ENCODE measurements at places on chromosomes 7 and 10.
A peak's percentile ranks its signal among the peaks of the same experiment; 100 is the strongest.

- no peak for DNase-seq
Observed at GRCh38 chr7:105862276-105862675, 14.1 kb downstream of the ATXN7L1 start.

- no peak for DNase-seq
Observed at GRCh38 chr10:86779220-86780017, 23.0 kb downstream of the BMPR1A start.

DNA sequence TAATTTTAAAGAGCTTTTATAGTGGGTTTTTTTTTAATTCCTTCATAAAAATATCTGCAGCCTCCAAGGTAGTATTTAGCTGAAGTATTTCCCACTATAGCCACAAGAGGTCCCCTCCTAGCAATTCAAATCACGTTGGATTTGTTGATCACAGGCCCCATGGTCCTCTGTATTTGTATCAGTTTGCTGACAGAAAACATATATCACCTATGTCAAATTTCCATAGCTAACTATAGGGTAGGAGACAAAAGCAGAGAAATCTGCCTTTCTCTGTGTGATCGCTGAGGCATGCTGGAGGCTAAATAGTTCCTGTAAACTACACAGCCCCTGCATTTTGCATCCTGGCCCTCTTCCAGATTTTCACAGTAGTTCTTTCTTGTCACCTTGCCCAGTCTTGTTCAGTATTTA, 1.7 kb upstream of the CTNNA3 start:
- no peak for DNase-seq

DNA sequence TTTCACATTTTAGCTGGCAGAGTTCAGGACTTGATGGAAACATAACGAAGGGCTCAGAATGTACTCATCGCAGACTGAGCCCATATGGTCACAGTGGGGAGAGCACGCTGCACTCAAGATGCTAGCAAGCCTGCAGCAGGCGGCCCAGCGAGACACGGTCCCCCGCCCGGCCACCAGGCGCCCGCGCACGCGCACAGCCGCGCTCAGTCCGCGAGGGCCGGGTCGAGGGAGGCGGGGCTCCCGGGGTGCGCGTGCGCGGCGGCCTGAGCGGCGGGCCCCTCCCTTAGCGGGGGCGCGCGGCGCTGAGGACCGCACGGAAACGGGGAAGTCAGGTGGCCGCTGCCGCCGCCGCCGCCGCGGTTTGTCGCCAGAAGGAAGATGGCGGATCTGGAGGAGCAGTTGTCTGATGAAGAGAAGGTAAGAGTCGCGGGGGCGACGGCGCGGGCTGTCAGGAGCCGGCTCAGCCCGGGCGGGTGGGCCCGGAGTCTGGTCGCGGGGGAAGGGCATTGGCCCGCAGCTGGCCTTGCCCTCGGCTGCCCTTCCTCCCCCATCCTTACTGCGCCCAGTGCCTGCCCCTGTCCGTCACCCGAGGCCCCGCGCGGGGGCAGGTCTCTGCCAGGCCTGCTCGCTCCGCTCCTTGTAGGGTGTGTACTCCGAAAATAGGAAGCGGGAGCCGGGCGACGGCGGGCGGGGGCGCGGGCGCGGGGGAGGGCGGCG, at the start of gene CAPZA2:
CAPZA2 (plus strand) TSS at position 354 of the 717 bp plus-strand sequence; CDS start at position 379, 25 bp downstream.
- DNase-seq: peak; percentile 94

DNA sequence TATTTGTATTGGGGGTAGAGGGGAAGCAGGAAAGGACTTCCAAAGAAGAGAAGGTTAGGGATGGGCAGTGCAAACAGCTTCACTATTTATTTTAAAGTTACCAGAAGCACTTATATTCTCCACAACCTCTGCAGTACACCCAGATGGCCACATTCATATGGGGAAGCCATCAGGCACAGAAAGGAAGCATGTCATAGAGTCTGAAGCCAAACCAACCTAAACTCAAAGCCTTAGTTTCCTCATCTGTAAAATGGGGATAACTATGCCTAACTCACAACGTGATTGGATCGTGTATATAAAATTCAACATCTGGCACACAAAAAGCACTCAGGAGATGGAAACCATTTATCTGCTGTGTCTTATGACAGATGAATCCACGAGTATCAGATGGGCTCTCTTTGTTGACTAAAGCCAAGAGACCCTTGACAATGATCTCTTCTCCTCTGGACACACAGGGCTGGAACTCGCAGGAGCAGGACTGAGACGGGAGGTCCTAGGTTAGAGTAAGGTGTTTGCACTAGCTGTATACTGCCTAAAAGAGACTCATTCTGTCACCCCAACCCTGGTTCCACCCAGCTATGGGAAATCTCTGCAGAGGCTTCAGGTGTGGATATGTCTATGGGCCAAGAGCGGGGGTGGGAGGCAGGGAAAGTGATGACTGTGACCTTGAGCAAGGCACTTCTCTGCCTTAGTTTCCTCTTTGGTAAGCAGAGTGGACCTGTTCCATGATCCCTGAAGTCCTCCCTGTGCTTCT, 1.8 kb downstream of the KIAA1549 start:
- no peak for DNase-seq

- DNase-seq: no peak
Observed at GRCh38 chr7:107501593-107501992, 31.7 kb downstream of the GPR22 start.

GRCh38 chr10:62062752-62063512, 161.4 kb downstream of the ARID5B start:
- no peak for DNase-seq

- DNase-seq: no peak
Observed at GRCh38 chr10:62333988-62334682, 40.0 kb upstream of the ZNF365 start.

DNA sequence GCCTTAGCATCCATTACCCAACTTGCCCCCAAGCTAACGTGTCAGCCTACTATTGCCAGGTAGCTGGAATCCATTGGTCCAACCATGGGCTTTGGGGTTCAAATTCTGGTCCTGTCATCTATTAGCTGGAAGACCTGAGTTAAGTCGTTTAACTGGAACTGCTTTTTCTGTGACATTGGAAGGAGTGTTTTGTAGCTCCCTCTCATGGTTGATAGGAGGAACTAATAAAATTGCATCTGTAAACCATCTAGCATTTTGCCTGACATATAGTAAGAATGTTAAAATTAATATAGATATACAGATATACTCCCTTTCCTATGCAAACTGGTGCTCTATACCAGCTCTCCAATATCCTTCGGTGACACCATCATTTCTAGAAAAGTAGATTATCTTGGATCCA, 23.8 kb upstream of the SLF2 start:
- DNase-seq: no peak

DNA sequence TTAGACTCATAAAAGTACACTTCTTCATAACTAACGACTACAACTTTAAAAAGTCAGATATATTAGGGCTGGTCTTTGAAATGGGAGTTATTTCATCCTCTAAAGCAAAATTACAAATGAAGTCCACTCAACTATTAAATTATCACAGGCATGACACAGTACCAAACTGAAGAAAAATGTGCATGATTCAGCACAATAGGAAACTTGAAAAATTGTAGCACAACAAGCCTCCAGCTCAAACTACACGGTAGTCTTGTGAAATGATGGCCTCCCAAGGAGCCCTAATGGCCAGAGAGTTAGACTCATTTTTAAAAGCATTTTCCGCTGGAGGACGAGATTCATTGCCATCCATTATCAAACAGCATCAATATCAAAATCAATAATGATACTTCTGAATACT, 76.4 kb downstream of the MAGI2 start:
- DNase-seq: no peak

DNA sequence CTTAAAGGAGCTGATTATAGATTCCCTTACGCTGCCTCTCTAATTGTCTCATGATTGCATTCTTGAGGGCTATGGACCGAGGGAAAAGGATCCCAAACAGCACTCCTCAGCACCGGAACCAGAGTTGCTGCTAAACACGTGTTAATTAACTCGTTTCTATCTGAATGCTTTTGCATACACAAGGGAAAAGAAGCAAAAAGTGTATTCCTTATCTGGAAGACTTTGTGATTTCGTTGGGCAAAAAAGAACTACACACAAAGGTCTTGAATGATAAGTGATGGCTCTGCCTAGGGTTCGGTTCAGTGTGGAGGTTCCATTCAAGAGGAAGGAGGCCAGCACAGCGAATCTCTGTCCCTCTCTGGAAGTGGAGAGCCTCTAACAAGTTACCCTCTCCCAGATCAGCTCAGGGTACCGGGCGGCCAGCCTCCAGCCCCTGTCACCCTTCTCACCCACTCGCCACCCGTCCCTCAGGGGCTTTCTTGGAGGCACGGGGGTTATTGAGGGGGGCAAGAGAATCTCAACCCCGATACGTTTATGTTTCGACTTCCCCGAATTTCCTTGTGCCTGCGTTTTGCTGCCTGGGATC, 515 bp upstream of the SLC4A2 start:
- DNase-seq: no peak

GRCh38 chr7:39745320-39745719, 121.9 kb downstream of the RALA start:
- no peak for DNase-seq

DNA sequence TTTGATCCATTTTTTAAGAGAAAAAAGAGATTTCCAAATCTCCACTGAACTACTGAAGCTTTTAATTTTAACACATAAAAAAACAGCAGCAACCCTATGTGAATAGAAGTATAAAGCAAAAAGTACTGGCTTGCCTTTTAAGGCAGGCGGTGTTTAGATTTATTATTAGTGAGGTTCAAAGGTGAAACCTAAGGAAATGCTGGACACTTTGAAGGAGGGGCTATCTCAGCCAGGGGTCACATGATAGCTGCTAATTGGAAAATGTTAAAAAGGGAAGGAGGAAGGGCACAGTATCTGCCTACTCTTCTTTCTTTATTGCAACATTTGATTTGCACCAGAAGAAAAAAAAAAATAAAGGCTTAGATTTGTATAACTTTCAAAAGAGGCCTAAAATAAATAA, 183.8 kb downstream of the SKAP2 start:
- no peak for DNase-seq

DNA sequence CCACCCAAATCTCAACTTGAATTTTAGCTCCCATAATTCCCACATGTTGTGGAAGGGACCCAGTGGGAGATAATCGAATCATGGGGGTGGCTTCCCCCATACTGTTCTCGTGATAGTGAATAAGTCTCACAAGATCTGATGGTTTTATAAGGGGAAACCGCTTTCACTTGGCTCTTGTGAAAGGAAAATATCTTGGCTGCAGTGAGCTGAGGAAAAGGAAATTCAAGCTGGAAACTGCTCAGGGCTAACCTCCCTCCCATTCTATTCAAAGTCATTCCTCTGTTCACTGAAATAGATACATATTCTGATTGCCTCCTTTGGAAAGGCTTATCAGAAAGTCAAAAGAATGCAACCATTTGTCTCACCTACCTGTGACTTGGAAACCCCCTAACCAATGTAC, 15.8 kb downstream of the CYCS start:
- DNase-seq: no peak

DNA sequence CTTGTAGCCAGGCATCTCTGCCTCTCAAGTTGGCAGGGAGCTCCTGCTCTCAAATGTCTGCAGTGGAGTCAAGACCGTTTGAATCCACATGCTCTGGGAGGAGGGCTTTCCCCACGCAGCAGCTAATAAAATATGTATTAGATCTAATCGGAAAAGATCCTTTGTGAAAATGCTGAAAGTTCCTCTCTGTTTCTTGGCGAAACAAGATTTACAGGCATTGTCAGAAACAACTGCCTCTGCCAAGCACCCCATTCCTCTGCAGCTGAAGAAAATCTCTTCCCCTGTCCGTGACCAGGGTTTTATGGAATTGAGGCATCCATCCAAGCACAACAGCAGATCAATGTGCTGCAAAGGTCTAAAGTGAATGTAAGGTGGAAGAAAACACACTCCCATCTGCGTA, 165.8 kb downstream of the TCERG1L start:
- no peak for DNase-seq

- peak; percentile 78 for DNase-seq
Observed at GRCh38 chr10:29712108-29712507, 77.3 kb upstream of the SVIL start.

DNA sequence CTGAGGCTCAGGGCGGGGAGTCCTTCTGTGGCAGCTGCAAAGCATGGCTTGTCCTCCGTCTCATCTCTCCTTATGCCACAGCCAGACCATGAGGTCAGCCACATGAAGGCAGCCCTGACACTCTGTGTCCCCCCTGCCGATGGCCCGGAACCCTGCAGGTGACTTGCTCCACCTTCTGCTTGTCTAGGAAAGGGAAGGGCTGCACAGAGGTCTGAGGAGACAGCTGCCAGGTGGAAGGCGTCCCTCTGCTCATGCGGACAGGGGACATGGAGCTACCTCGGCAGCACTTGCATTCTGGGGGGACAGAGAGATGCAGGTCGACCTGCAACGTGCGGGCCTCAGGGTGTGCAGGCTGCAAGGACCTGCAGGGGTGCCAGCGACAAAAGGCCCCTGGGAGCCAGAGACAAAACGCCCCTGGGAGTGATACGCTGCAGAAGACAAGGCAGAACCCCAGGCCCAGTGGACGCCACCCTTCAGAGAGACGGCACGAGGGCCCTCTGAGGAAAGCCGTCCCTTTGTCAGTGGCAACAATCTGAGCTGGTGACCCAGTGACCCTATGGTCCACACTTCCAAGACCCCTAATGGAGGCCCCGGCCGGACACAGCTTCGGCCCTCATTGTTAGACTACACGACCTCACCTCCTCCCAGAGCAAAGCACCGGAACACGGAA, 205.2 kb upstream of the PPP2R2D start:
- no peak for DNase-seq

DNA sequence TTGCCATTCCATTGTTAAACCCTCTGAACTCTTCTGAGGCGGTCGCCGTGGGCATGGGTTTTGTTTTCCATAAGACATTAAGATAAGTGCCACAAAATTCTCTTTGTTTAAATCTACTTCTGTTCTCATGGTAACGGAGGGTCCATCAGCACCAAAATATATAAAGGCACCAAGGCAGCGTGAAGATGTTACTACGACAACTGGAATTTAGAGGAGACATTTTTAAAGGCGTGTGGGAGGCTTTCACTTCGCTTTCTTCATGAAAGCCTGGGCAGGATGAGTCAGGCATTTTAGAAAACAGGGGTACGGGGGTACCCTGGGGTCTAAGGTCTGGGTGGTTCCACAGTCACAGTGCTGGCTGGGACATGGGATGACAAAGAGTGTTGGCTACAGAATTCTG, 34.0 kb downstream of the SMKR1 start:
- DNase-seq: no peak

- no peak for DNase-seq
Observed at GRCh38 chr10:70191161-70191971, 21.1 kb upstream of the SAR1A start.

- DNase-seq: no peak
Observed at GRCh38 chr10:31064348-31064747, 32.7 kb upstream of the ZNF438 start.

GRCh38 chr10:30816820-30817171, 187.2 kb upstream of the LYZL2 start:
- no peak for DNase-seq

GRCh38 chr10:5691786-5692185, 7.1 kb downstream of the TASOR2 start:
- DNase-seq: no peak

DNA sequence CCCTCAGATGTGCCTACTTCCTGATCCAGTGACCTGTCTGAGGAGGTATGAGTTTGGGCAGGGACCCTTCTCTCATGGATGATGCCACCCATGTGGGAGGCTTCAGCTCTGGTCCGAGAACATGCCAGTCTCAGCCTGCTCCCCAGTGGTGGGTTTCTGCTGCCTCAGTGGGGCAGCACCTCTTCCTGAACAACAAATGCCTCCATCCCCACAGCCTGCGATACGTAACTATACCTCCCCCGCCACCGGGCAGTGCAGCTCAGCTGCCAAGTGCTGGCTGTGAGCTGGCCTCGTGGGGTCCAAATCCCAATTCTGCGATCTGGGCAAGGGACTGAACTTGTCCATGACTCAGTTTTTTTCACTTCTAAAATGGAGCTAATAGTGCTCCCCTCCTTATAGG, 3.1 kb downstream of the GDF10 start:
- no peak for DNase-seq

Data from NCI-H187 (cell line).